Activated T-cell treated with anti-CD3 and anti-CD28 coated beads for 4 hours (primary cell): ENCODE measurements at places on chromosomes 12 and 14.
A peak's percentile ranks its signal among the peaks of the same experiment; 100 is the strongest.

- no peak for DNase-seq
These were observed 71.8 kb downstream of the LRP6 start for GRCh38 chr12:12195081-12195480.

GRCh38 chr14:78170203-78170602 is at the start of gene NRXN3:
Gene NRXN3, plus strand, starts transcription at chr14:78170373. Its CDS starts 72,721 bp downstream, at chr14:78243094.
- DNase-seq = no peak

DNA sequence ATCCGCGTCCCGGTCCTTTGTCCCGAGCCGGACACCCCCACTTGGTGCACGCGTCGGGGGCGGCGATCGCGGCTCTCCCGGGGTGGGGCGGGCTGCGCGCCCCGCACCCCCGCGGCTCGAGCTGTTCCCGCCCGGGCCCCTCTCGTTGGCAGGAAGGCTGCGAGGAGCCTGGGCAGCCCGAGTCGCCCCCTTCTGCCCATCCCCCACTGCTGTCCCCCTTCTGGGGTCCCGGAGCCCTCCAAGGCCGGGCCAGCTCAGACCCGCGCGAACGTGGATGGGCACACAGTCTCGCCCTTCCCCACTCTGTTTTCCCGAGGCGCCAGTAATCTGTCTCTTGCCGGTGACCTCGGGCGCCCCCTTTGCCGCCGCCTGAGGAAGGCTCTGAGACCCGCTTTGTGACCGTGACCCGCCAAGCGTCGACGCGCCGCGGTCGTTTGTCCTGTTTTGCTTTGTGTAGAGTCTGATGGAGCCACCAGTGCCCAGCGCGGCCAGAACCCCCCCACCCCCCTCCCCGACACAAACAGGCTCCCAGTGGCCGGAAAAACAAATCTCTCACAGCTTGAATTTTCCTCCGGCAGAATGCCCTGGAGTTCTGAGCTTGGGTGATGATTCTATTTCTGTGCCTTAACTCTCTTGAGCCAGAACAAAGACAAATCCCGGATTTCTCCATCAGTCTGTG is 610 bp downstream of the C14orf132 start:
- DNase-seq = no peak

DNA sequence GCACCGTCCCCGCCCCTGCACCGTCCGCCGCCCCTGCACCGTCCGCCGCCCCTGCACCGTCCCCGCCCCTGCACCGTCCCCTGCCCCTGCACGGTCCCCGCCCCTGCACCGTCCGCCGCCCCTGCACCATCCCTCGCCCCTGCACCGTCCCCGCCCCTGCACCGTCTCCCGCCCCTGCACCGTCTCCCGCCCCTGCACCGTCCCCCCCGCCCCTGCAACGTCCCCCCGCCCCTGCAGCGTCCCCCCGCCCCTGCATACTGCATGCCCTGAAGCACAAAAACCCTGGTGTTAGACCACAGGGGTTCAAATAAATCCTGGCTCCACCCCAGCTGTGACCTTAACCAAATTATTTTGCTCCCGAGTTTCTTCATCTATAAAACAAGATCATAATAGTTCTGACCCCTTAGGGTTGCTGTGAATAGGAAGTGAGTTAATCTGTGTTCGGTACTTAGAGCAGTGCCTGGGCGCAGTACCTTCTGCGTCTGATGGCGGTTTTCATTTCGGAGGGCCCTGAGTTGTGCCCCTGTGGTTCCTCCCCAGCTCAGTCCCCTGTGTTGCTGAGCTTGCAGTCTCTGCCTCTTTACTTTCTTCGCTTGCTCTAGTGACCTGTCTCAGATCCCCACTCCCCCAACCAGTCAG is 38.1 kb downstream of the ESRRB start:
- no peak for DNase-seq

- no peak for DNase-seq
These were observed 56.8 kb upstream of the LRRK2 start for GRCh38 chr12:40168001-40168400.

- DNase-seq = no peak
These were observed 4.2 kb downstream of the RDH5 start for GRCh38 chr12:55724226-55724939.

- no peak for DNase-seq
These were observed 34.4 kb upstream of the MGAT4C start for GRCh38 chr12:86290615-86291014.

DNA sequence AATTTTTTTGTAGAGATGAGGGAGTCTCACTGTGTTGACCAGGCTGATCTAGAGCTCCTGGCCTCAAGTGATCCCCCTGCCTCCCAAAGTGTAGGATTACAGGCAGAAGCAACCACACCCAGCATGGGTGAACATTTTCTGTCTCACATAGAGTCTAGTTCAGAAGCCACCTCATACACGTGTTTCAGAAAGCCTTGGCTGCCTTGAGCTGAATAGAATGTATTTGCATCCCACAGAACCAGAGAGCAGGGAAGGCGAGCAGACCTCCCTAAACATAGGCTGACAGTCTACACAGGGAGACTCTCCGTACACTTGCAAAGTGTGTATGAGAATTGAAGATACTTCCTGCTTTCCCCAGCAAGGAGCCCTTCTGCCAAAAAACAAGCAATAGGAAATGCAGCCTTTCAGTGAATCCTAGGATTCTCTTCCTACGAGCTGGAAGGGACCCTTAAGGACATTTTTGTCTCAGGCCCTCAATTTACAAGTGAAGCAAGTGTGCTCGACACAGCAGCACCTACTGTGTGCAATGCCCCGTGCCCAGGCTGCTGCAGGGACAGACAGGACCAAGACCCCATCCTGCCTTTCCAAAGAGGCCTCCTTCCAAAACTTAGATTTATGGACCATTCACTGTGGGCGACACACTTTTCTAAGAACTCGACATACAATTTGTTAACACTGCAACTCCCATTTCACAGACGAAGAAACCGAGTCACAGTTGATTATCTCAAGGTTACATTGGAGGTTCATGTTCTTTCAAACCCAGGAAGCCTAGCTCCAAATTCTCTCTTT is 11.2 kb downstream of the NUAK1 start:
- DNase-seq = no peak

DNA sequence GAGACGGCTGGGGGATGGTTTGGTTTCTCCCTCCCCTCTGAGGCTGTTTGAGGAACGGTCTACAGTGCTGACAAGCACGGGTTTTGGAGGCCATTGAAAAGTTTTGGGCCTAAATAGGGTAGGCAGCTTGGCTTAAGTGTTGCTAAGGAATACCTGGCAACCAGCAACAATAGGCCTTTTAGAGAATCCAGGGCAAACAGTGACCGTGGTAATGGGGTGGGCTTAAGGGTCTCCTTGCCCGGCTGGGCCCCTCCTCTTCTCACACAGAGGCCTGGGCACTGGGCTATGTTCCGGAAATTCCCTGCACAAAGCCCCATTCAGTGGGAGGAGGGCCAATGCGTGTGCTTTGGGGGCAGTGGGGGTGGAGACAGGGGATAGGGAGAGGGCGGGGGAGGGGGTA is 55.4 kb downstream of the ASCL1 start:
- no peak for DNase-seq

GRCh38 chr12:57142121-57142520 is 5.3 kb downstream of the LRP1-AS start:
- no peak for DNase-seq

DNA sequence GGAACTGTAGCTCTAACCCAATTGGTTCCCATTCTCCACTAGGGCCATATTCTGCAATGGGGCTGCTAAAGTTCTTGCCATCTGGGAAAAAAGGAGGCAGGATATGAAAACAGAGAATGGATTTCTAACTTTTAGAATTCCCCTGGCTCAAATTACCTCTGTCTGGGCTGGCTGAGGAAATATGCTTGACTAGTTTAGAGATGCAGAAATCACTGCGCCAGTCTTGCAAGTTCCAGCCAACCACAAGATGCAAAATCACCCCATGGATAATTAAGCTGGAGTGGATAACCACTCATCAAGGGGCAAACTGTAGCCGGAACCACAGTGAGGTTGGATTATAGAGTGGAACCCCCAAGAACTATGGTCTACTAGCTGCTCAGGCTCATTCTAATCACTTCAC is 126.3 kb downstream of the RALGAPA1 start:
- DNase-seq = no peak

GRCh38 chr14:99230208-99231151 is 41.5 kb downstream of the BCL11B start:
- peak; percentile 57 for DNase-seq

GRCh38 chr14:82009076-82009475 is 475.4 kb upstream of the SEL1L start:
- no peak for DNase-seq

DNA sequence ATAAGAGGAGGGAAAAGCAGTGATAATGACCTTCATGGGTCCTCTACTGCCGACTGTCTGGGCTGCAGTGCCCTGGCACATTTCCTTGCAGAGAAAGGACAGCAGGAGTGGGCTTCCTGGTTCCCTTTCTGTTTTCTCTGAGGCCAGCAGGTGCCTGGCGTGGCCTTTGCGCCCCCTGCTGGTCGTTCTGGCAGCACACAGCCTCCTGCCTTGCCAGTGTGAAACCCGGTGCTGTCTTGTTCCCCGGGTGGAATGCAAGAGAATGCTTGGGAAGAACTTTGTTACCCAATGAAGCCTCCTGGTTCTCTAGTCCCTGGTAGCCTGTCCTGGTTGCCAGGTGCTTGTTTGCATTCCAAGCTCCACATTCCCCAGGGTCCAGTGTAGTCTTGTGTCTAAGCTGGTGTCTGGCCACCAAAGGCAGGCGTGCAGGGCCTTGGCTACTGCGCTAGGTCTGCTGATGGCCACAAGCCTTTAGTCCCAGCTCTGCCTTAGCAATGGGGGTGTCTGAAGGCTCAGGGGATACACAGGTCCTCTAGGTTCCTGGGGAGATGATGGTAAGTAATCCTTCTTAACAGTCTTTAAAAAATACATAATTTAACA is 1392.4 kb upstream of the TMEM132C start:
- peak; percentile 36 for DNase-seq

DNA sequence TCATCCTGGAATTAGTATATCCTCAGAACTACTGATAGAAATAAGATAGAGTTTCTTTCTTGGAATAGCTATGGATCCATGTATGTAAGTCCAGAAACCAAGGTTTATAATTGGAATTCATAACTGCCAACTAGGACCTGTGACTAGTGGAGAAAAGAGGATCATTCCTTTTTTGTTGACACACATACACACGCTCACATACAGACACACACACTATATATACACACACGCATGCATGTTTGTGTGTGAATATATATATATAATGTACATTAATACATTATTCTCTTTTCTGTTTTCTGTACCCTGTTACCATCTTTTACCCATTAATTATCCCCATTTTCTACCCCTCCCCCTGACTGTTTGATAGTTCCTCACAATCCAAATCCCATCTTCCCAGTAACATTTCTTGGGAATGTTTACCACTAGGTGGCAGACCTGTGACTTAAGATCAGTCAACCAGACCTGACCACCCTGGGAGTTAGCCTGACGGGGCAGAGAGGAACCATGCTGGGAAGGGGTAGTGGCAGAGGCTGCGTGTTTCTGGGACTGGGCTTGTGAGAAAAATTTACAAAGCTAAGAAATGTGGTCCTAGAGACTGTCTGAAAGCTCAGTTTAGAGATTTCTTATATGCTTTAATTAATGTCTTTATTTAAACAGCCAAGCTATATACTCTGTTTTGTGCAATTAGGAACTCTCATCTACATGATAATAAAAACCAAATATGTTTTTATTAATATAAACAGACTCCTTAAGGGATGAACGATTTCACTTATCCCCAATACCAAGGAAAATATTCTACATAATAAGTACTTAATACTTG is 308.0 kb downstream of the PPFIA2 start:
- no peak for DNase-seq

GRCh38 chr12:76646366-76646765 is 86.8 kb upstream of the OSBPL8 start:
- no peak for DNase-seq

DNA sequence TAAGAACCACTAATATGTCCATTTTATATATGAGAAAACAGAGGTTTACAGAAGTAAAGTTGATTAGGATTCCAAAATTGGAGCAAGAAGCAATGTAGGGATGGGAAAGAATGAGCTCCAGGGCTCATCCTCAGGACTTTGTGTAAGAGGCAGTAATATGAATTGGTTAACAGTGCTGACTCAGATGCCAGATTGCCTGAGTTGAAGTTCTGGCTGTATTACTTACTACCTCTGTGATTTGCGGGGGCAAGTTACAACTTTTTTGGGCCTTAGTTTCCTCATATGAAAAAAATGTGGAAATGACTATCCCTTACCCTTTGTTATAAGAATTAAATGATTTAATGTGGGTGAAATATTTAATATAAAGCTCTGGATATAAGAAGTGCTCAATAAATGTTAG is 35.1 kb upstream of the PPP2R5E start:
- no peak for DNase-seq

GRCh38 chr14:90159146-90159545 is 97.2 kb upstream of the PSMC1 start:
- DNase-seq = no peak

GRCh38 chr14:103134405-103134804 is 11.1 kb downstream of the TNFAIP2 start:
- DNase-seq = no peak

GRCh38 chr14:28876572-28876945 is 110.0 kb downstream of the FOXG1 start:
- DNase-seq = no peak

GRCh38 chr14:59435101-59435500 is 30.1 kb downstream of the GPR135 start:
- DNase-seq = no peak

DNA sequence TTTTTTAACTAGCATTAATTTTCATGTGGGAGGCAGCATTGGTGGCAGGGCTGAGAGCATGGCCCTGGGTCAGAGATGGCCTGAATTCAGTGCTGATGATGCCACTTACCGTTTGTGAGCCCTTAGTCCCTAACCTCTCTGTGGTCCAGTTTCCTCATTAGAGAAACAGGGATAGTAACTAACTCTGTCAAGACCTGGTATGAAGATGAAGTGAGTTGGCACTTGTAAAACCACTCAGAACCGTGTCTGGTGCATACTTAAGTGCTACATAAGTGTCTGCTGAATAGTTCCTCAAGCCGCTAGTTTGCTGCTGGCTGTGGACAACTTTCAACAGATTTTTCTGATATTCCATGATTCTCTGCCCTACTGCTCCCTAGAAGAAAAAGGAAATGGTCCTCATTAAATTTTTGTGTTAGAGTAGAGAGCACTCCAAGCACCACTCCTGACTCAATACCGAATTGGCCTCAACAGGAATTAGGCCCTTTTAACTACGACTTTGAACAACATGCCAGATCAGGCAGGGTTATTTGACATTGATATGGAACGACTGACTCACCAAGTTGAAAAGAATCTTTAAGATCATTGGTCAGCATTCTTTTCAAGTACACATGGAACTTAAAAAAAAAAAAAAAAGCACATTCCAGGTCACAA is 250.2 kb downstream of the ANO2 start:
- DNase-seq = no peak
